ENCODE measurements at places on chromosomes 5 and 9.

- H3K4me3 ChIP-seq: peak overlapping the region; percentile 87
- peak; percentile 57 for DNase-seq
- peak overlapping the region; percentile 98 for H3K27ac ChIP-seq
- no peaks in the 10 kb centered on the region for H3K36me3 ChIP-seq
Measured at GRCh38 chr9:124659099-124659659, 111.9 kb downstream of the NR6A1 start.

GRCh38 chr9:119701651-119702050 is 332.4 kb upstream of the BRINP1 start:
- H3K27ac ChIP-seq: no peak overlapping the region
- no peak overlapping the region for H3K4me3 ChIP-seq
- no peaks in the 10 kb centered on the region for H3K4me1 ChIP-seq
- no peak for DNase-seq

GRCh38 chr5:149887622-149888183 is 56.9 kb downstream of the PDE6A start:
- H3K4me3 ChIP-seq: no peak overlapping the region
- H3K27ac ChIP-seq: no peak overlapping the region
- H3K36me3 ChIP-seq: no peaks in the 10 kb centered on the region

DNA sequence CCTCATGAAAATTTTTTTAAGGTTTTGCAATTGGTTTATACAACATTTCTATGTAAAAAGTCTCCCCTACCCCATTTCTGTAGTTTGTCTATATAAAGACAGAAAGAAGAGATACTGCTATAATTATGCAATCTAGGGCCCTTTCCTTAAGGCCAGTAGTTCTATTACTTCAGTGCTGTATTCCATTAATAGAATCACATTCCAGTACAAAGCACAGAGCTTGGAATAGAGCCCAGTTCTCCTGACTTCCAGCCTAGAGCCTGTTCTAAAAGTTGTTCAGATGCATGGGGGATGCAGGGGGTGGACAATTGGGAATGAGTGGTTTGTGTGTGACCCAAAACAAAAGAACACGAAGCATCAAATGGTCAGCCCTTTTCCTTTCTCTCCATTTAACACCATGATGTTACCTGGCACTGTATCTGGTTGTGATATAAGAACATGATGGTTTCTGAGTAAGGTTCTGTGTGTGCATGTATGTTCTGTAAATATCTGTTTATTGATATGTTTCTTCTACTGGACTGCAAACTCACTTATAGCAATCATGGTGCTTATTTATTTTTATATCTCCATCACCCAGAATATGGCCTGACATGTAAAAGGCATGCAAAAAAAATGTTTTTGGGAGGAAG is 8.2 kb upstream of the GRAMD2B start:
- no peak for DNase-seq
- peaks cover 3% of the 10 kb centered on the region for H3K36me3 ChIP-seq
- no peak overlapping the region for H3K27ac ChIP-seq
- peaks cover 13% of the 10 kb centered on the region for H3K4me1 ChIP-seq
- H3K27me3 ChIP-seq: no peaks in the 10 kb centered on the region

GRCh38 chr9:4786599-4786998 is 6.1 kb upstream of the RCL1 start:
- H3K27ac ChIP-seq: no peak overlapping the region
- H3K27me3 ChIP-seq: no peaks in the 10 kb centered on the region
- no peak overlapping the region for H3K4me3 ChIP-seq

DNA sequence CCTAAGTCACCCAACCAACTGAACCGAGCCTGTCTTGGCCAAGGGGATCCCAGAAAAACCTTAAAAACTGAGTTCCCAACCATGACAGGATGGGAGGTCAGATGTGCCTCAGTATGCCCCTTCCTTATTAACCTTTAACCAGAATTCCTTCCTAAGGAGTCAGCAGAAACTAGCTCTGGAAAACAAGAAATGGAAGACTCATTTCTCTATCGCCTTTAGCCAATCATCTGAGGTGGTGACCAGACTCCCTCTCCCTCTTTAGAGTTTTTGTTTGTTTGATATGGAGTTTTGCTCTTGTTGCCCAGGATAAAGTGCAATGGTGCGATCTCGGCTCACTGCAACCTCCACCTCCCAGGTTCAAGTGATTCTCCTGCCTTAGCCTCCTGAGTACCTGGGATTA is 37.5 kb downstream of the SLC28A3 start:
- peaks cover 1% of the 10 kb centered on the region for H3K27me3 ChIP-seq
- no peaks in the 10 kb centered on the region for H3K36me3 ChIP-seq
- no peak overlapping the region for H3K4me3 ChIP-seq
- H3K4me1 ChIP-seq: no peaks in the 10 kb centered on the region
- no peak for DNase-seq

- no peak overlapping the region for H3K27ac ChIP-seq
- no peak for DNase-seq
- peaks cover 42% of the 10 kb centered on the region for H3K36me3 ChIP-seq
- peak overlapping the region; percentile 80 for H3K4me3 ChIP-seq
Measured at GRCh38 chr9:130626249-130626996, 38.0 kb upstream of the PRDM12 start.

DNA sequence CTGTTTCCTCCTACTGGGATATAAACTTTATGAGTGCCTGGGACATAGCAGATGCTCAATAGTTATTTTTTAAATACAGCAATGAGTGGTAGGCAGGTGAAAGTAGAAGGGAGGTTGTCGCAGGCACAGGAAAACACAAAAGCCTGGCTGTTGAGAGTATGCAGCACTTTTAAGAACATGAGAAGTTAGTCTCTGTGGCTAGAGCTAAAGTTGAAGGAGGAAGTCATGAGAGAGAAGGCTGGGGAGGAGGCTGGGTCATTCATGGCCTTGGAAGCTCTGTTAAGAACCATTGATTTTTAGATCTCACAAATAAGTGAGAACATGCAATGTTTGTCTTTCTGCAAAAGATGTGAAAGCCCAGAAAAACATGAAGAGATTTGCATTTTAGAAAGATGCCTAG is 126.7 kb downstream of the PRKACG start:
- peaks cover 4% of the 10 kb centered on the region for H3K27me3 ChIP-seq
- DNase-seq: no peak
- H3K4me3 ChIP-seq: no peak overlapping the region
- H3K36me3 ChIP-seq: no peaks in the 10 kb centered on the region
- no peak overlapping the region for H3K27ac ChIP-seq
- peaks cover 14% of the 10 kb centered on the region for H3K4me1 ChIP-seq

- no peak overlapping the region for H3K27ac ChIP-seq
- H3K36me3 ChIP-seq: peaks cover 21% of the 10 kb centered on the region
- DNase-seq: no peak
- peaks cover 4% of the 10 kb centered on the region for H3K27me3 ChIP-seq
- H3K4me1 ChIP-seq: no peaks in the 10 kb centered on the region
Measured at GRCh38 chr9:96491079-96491879, 41.3 kb downstream of the HABP4 start.

GRCh38 chr5:127040796-127041520 is 10.6 kb upstream of the MARCHF3 start:
- H3K27ac ChIP-seq: no peak overlapping the region
- peaks cover 2% of the 10 kb centered on the region for H3K27me3 ChIP-seq
- H3K36me3 ChIP-seq: no peaks in the 10 kb centered on the region
- DNase-seq: no peak

DNA sequence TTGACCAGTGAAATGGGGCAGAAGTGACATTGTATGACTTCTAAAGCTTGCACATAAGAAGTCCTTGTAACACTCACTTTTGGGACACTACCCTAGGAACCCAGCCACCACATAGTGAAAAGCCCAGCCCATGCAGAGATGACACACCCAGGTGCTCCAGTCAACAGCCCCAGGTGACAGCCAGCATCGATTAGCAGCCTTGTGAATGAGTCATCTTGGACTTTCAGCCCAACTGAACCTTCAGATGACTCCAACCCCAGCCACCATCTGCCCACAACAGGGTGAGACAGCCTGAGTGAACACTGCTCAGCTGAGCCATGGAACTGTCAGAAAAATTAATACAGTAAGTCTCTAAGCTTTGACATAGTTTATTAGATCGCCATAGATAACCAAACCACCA is 458.6 kb downstream of the ZSWIM6 start:
- no peaks in the 10 kb centered on the region for H3K36me3 ChIP-seq
- no peak for DNase-seq
- H3K4me3 ChIP-seq: no peak overlapping the region
- H3K4me1 ChIP-seq: no peaks in the 10 kb centered on the region

DNA sequence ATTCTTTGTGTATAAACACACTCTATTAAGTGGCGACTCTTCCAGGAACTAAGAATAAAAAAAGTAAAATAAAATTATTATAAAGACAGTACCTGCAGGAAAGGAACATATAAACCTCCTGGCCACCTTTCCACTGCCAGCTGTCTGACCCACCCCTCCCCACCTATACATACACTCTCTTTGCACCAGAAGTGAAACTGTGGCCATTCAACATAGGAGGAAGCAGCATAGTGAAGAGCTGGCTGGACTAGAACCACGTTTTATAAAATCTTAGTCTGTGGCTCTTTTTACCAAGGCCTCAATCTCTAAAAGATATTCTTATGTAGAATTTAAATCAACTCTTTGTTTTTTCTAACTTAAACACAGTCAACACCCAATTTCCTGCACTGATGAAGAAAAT is 289.6 kb downstream of the GABRB2 start:
- H3K4me1 ChIP-seq: no peaks in the 10 kb centered on the region
- no peaks in the 10 kb centered on the region for H3K36me3 ChIP-seq
- DNase-seq: no peak
- no peak overlapping the region for H3K27ac ChIP-seq

DNA sequence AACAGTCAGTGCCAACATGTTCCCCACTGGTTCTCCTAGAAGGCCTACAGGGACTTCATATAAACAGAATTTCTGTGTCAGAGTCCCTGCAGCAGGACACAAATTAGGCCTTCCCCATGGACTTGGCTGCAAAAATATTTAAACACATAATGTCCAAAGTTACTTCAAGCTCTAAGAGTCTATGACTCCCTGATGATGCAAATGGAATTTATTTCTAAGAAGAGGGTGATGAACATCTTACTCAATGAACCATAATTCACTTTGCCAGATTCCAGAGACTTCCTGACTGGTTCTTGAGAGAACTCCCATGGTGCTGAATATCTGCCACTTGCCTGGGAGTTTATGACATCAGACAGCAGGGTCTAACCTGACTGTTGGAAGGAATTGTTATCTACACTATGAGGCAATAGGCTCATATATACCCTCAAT is 32.7 kb upstream of the ADRA1B start:
- H3K27me3 ChIP-seq: peaks cover 5% of the 10 kb centered on the region
- DNase-seq: no peak
- H3K36me3 ChIP-seq: no peaks in the 10 kb centered on the region
- H3K4me3 ChIP-seq: no peak overlapping the region
- H3K27ac ChIP-seq: no peak overlapping the region

DNA sequence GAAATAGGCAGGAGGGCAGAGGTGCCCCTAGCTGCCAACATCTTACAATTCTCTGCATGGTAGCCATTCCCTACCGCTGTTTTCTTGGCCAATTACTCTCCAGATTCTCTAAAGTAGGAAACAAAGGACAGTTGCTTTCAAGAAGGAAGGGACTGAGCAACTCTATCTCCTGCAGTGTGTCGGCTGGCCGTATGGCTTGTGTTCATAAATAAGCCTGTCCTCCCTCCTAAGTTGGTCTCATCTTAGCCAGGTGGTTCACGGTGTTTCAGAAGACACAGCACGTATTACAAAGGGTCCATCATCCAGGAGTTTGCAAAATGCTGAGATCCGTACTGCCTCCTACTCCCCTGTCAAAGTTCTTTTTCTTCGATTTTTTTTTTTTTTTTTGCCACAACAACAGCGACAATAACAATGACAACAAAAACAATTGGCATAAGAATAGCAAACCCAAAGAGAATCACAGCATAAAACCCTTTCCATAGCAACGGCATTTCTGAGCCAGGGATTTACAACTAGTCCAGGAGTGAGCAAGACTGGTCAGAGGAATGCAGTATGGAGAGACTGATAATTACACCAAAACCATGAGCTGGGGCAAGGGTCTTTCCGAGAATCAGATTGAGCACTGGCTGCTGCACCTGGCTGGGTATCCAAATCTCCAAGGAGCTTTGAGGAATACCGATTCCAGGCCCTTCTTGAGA is 212.8 kb downstream of the SLIT3 start:
- no peaks in the 10 kb centered on the region for H3K36me3 ChIP-seq
- H3K4me3 ChIP-seq: no peak overlapping the region
- peaks cover 7% of the 10 kb centered on the region for H3K27me3 ChIP-seq
- peaks cover 10% of the 10 kb centered on the region for H3K4me1 ChIP-seq
- no peak for DNase-seq

DNA sequence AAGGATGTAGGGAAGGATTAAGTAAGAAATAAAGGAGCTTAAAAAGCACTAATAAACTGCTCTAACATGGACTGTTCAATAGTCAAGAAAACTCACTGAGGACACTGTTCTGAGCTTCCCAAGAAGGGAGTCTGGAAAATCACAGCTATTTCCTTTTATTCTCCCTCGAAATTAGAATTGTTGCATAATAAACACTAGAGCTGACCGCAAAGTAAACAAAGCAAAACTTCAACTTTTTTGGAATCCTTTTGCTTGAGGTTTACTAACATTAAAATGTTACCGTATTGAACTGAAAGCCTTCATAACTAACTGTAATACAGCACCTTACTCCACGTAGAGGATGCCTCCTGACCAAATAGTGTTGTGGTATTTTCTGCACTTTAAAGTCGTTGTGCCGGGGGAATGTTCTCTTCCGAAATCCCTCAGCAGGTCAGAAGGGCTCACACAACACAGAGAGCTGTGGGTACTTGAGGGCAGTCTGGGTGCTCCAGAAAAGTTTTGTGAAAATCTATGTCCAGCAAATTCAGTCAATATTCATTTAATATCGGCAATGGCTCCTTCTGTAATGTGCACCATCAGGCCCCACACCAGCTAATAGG is 59.2 kb downstream of the TTLL11 start:
- DNase-seq: no peak
- H3K4me3 ChIP-seq: no peak overlapping the region
- no peaks in the 10 kb centered on the region for H3K4me1 ChIP-seq
- peaks cover 2% of the 10 kb centered on the region for H3K27me3 ChIP-seq

DNA sequence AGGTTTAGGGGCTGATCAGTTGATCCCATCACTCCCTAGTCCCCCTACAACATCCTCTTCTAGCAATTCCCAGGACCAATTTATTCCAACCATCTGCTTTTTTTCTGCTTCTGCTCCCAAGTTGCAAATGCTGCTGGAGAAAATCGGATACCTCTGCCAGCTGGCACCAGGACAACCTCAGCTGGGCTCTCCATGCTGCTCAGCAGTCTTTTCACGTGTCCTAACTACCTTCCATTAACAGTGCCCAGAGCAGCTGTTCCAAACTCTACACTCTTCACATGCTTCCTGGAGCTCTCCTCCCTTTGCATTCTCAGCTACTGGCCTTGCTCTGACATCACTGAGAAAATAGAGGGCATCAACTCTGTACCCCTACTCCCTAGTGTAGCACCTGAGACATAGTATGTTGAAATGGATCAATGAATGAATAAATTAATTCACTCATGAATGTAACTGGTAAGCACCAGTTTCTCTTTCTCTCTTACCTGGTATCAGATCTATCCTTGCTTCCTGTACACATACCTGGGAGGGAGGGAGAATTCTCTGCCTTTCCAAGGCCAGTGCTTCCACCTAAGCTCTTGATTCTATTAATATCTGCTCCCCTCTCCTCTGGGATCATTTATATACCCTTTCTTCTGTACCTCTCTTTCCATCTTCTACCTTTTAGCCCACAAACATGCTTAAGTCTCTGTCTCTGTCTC is 191.0 kb downstream of the RAB3C start:
- no peaks in the 10 kb centered on the region for H3K36me3 ChIP-seq
- no peak overlapping the region for H3K4me3 ChIP-seq
- H3K27me3 ChIP-seq: peaks cover 4% of the 10 kb centered on the region
- H3K4me1 ChIP-seq: peaks cover 6% of the 10 kb centered on the region

- H3K36me3 ChIP-seq: no peaks in the 10 kb centered on the region
- H3K27me3 ChIP-seq: no peaks in the 10 kb centered on the region
- DNase-seq: no peak
- peaks cover 6% of the 10 kb centered on the region for H3K4me1 ChIP-seq
- H3K27ac ChIP-seq: no peak overlapping the region
Measured at GRCh38 chr9:217950-218349, 3.3 kb downstream of the DOCK8 start.

Measured in endothelial cell (in vitro differentiated cells).